ENCODE measurements at places on chromosomes 5 and 9.

- DNase-seq, result no peak
These were observed 112.5 kb downstream of the HAPLN1 start for GRCh38 chr5:83608122-83608521.

DNA sequence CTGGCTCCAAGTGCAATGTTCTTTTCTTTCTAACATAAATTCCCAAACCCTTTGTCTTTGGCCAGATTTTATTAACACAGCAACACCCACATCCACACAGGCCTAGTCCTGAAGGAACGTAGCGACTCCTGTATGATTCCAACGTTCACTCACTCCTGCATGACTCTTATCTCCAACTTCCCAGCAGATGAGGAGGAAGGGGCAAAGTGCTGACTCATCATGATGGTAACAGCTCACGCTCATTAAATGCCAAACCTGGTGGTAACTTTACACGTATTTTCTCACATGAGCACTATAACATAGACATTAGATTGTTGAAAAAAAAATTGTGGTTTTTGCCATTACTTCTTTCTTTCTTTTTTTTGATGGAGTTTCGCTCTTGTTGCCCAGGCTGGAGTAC is 1349.5 kb downstream of the EFNA5 start:
- DNase-seq, result no peak

GRCh38 chr5:151664694-151665585 is 21.8 kb downstream of the SPARC start:
- DNase-seq, result no peak

- DNase-seq, result no peak
These were observed 72.5 kb upstream of the SLC1A1 start for GRCh38 chr9:4417578-4418325.
